Fibroblast of mammary gland (primary cell): ENCODE measurements at places on chromosomes 2 and 18.

DNA sequence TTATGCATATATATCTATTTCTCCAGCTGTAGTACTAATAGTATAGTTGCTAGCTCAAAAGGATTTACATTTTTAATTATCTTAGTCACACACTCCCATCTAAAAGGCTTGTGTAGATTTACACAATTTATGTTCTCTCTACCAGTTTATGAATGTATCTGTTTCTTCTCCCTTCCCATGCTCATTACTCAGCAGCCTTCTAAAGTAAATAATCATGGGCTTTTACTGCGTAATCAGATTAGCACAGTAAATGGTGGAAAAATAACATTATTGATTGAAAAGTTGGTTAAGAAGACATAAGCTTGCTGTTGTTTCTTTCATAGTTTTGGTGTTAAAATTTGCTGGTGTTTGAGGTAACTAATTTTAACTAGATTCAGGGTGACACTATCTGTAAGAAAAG lies 81.8 kb downstream of the PTPN4 start:
- DNase-seq: peak; percentile 12

- no peak for DNase-seq
Measured at GRCh38 chr18:28080876-28081300, 96.0 kb downstream of the CDH2 start.

GRCh38 chr2:160368988-160369930 lies 124.3 kb downstream of the RBMS1 start:
- DNase-seq: peak; percentile 87

DNA sequence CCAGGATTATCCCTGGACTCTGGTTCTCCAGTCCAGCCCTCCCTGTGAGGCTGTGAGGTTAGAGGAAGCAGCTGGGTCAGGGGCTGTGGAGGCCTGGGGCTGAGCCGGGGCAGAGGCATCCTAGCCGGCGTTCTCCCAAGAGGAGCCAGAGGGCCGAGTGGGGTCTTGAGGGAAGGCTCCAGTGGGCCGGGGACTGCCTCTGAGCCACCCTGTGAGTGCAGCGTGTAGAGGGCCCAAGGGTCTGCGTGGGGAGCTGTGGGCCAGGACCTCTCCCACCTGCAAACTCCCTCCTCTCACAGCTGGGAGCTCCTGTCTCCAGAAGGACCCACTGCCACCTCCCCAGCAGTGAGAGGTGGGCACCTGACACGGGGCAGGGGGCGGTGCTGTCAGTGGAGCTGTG lies 41.0 kb downstream of the GLI2 start:
- DNase-seq: no peak

GRCh38 chr2:141534666-141535362 lies 596.0 kb downstream of the LRP1B start:
- no peak for DNase-seq

GRCh38 chr2:128489526-128490273 lies 171.0 kb upstream of the HS6ST1 start:
- DNase-seq: no peak
